CD8-positive, alpha-beta T cell (primary cell): ENCODE measurements at places on chromosomes 7 and 10.

- no peak for DNase-seq
Measured at GRCh38 chr7:157357129-157358040, 20.6 kb downstream of the DNAJB6 start.

GRCh38 chr7:21370283-21370982 lies 57.5 kb upstream of the SP4 start:
- DNase-seq, result no peak

DNA sequence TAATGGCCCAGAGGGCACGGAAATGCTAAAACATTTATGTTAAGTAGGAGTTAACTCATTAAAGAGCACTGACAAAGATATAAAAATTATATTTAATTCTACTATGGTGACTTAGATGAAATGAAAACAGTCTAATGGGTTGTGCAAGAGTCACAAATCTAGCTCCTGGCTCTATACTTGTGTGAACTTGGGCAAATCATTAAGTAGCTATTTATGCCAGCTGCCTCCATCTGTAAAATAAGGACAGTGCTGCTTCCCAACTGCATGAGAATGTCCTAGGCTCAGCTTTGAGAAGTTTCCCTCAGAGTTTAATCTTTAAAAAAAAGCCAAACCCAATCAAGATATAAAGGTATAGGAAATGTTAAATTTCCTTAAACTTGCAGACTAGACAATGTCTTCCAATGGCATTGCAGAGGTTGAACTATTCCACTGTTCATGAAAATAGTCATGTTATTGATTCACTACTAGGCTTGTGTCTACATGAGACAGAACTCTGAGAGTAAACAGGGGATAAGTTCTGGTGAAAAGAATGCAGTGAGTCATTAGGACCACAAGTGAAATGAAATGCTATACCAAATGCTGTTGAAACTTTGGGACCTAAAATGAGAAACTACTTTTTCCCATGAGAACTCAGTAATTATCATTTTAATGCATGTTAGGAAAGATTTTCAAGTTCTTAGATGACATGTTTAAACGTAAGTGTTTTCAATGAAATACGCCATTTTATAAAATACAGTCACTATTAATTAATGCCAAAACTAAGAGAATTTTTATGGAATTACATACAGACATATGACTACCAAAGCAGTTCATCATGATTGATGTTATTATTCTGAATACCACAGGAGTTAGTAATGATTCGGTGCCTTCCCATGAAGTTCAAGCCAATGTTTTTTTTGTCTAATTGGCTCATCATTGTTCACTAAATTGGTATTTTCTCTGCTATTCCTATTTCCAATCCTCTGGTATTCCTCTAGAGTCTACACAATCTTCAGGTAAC lies 84.2 kb downstream of the CDK6 start:
- DNase-seq, result no peak

- DNase-seq, result no peak
Measured at GRCh38 chr7:91266689-91267090, 2.5 kb downstream of the FZD1 start.

DNA sequence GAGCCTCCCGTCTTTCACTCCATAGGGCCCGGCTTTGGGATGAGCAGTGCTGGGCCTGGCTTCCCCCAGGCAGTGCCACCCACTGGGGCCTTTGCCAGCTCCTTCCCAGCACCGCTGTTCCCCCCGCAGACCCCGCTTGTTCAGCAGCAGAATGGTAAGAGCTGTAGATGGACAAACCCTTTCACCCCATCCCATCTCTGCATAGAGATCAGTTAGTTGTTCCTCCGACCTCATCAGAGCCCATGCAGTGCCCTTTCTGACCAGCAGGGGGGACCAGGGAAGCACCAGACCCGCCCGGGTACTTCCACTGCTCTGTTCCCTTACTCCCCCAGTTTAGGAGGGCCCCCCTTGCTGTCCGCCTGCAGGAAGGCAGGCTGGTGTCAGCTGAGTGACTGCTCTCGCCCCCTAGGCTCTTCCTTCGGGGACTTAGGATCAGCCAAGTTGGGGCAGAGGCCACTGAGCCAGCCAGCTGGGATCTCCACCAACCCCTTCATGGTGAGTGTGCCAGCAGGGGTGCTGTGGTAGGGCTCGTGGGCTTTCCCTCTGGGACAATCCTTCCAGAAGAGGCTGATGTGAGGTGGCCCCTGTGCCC lies 9.8 kb downstream of the SAP25 start:
- DNase-seq, result peak; percentile 86

- DNase-seq, result no peak
Measured at GRCh38 chr10:132992433-132993215, 50.3 kb upstream of the CFAP46 start.

DNA sequence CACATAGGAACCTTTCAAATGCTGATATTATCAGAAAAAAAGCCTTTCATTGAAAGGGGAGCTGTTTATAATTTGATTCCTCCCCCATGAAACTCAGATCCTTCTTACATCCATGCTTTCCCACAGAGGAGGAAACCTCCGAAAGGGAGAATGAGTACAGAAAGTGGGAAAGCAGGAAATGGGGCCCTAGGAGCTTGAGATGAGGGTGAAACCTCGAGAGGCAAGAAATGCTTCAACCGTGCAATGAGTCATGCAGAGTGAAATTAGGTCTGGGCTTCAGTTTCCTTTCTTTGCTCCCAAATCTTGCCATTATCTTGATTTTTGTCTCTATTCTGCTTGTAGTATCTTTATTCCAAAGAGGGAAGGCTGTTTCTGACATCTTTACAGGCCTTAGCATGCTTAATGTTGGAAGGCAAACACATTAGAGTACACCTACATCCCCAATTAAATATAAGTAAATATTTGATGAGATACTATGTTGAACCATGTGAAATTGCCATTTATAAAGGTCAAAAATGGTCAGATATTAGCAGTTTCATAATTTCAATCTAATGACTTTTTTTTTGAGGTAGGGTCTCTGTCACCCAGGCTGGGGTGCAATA lies 79.1 kb downstream of the NAMPT start:
- no peak for DNase-seq

DNA sequence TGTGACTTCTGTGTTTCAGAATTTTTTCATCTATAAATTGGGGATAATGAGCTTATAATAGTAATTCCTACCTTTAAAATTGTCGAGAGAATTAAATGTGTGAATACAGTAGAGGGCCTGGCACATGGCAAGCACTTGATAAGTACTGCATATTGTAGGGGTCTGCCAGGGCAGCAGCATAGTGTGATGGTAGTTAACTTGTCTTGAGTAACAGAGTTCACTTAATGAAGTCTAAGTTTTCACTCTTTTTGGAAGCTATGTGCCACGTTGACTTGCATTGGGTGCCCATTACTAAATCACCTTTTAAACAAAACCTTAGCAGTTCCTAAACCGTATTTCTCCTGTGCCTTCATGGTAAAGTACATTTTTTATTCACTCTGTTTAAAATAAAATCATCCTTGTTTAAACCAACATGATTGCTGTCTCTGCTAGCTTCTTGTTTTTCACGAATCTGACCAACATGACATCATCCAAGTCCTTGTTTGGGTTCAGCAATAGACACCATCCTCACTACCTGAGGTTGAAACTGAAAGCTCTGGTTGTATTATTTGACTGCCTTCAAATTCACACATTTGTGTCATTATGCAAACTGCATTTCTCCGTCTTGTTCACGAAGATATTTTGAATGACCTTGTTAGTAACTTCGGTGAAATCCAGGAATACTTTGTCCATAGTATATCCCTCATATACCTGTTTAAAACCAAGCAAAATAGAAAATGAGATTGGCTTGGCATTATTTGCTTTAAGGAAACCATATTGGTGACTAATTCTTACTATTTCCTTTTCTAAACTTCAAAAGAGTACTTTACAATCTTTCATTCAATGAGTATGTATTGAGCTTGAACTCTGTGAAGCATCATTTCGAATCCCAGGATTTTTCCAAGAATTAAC lies 340.2 kb downstream of the SUGCT start:
- DNase-seq, result no peak

DNA sequence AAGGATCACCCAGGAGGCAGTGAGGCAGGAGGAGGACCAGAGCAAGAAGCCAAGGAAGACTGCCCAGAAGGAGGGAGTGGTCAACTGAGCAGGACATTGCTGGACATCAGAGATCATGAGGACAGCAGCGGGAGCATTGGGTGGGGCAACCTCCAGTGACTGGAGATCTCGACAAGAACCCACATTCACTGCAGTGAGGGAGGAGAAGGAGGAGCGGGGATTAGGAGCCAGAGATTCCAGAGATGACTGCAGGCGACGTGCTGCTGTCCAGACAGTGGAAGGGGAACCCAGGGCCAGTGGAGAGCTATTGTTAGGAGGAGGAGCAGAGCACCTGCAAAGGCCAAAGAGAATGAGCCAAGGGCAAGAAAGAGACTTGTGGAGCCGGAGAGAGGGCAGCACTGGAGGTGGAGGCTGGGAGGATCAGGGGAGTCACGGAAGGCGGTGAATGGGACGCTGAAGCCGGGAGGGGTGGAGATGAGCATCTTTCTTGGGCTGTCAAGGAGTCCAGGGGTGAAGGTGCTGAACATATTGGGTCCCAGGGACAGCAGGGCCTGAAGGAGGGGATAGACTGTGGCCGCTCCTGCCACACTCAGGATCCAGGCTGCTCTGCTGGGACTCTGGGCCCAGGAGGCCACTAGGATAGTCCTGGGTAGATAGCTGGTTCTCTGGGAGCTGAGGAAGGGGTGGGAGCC lies 140.1 kb upstream of the UNC5B start:
- DNase-seq, result no peak

GRCh38 chr7:68476966-68477365 lies 1121.3 kb upstream of the AUTS2 start:
- DNase-seq, result no peak

GRCh38 chr10:122461367-122461728 lies at the start of gene HTRA1:
HTRA1 (plus strand) TSS chr10:122461553; CDS start chr10:122461653, 100 bp downstream.
- no peak for DNase-seq

GRCh38 chr10:1289591-1289990 lies 233.4 kb downstream of the WDR37 start:
- DNase-seq, result no peak

GRCh38 chr7:129362496-129362895 lies 71.7 kb upstream of the STRIP2 start:
- no peak for DNase-seq

DNA sequence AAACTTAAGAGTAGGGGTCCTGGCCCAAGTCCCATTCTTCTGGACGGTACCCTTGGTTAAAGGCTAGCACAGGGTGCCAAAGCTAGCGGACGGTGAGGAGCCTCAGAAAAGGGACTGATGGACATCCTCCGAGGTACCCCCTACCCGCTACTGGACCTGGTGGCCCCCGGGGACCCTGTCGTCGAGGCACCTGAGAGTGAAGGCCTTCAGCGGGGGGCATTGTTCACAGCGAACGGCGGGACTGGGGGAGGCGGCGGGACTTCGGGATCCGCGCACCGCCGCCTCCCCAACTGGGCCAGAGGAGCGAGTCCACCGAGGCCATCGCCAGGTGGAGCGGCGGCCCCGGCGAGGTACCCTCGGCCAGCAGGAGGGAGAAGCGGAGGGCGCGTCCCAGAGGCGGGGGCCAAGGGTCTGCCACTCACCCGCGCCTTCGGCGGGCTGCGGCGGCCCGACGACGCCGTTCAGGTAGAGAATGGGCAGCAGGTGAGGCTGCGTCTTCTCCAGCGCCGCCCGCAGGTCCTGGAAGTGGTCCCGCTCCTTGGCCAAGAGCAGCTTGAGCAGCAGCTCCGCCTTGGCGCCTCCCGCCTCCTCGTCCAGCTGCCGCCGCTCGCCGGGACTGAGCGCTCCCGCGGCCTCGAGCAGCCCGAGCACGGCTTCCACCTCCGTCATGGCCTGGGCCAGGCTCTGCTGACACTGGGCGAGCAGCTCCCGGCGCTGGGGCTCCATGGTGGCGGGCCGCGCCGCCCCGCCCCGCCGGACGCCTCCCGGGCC lies 575 bp downstream of the DLG5 start:
- DNase-seq, result no peak

GRCh38 chr10:79333513-79333912 lies 13.8 kb upstream of the PPIF start:
- no peak for DNase-seq

DNA sequence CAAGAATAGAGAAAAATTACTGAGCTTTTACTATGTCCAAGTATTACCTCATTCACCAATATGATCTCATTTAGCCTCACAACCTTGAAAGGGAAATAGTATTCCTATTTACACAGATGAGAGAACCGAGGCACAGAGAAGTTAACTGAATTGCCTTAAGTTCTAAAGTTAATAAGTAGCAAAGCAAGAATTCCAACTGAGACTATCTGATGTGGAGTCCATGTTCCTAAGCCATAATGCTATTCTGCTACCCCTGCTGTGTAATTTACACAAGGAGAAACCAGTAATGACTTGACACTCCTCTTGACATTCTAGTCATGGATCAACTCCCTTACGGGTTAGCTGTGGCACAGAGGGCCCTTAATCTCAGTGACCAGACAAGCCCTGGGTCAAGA lies 60.7 kb downstream of the ABCB4 start:
- no peak for DNase-seq

GRCh38 chr10:121975295-121976086 lies 474 bp upstream of the NSMCE4A start:
- DNase-seq, result no peak

DNA sequence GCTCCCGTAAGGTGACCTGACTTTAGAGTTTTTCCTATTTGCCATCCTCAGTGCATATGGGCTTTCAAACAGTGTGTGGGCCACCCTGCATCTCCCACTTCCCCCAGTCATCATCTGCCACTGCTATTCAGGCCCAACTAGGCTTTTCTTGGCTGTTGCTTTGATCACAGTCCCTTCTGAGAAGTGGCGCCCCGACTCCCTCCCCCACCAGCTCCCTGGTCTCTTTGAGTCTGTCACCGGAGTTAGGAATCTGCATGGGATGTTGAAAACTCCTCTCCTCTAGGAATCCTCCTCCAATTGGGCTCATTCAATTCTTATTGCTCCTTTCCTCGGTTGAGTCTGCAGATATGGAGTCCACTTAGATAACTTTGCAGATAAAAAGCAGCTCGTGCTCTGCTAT lies 32.1 kb downstream of the HIF1AN start:
- DNase-seq, result no peak

DNA sequence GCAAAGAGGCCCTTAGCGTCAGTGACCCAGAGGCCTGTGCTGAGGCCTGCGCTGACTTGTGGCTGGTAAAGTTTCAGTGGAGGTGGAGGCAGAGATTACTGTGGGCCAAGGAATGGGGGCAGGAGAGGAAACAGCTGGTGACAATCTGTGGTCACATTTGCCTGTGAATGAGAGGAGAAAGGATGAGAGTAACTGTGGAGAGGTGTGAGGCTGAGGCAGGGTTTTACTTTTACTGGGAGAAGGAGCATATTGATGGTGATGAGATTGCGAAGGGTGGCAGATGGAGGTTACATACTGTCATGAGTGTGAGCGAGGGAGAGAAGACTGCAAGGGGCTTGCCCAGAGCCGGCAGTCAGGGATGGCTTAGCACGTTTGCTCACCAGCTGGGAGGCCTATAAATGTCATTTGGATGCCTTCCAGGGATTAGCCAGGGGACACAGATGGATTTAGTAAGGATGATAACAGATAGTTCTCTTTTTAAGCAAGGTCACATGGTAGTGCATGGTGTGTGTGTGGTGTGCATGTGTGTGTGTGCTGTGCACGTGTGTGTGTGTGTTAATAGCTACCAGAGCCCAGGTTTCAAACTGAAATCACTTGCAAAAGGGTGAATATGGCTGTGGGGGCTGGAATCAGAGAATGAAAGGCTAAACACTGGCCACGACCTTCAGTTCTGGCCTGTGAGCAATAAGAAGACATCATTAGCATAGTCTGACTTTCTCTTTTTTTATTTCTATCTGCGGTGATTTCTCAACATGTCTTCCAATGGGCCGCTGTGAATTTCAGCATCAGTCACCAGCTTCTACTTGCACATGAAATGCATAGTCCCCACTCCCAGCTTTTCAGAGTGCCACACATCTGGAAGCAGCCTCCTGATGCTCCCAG lies 291.5 kb upstream of the ZNF32 start:
- no peak for DNase-seq
